Right forelimb (tissue), 1 donor: ENCODE measurements at places on chromosomes 16 and 17.

- no peak for DNase-seq
Measured at GRCh38 chr17:53166731-53167130, 656.0 kb upstream of the KIF2B start.

DNA sequence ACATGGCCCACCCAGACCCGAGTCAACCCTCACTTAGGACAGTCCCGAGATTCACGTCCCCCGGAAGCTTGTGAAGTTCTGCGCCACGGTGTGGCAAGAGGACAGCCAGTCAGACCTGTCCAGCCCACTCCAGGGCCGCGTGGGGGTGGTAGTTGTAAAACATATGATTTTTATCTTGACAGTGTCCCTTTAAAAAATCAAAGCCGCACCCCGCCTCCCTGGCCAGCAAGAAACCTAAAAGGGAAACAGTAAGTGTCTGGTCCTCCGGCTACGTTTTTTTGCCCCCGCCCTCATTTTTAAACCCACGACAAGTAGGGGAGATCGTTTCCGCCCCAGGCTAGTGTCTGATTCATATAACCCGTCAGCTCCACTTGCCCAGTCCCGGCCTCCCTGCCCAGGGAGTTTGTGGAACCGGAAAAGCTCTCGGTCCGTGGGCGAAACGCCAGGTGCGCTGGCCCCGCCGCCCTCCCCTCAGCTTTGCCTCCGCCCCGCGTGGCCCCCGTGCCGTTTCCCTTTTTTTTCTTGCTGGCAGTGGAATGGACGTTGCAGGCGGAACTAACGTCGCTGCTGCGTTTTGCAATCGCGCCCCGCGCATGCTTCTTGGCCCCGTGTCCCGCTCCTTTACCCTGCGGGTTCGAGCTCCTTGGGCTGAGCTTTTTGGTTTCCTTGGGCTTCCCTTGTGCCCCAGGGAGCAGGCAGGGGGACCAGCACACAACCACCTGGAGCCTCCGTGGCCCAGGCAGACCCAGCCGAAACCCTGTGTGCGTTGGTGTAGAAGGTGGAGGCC lies 13.3 kb upstream of the NUDT16L1 start:
- peak; percentile 70 for DNase-seq

GRCh38 chr17:79423811-79424465 lies 186.9 kb downstream of the RBFOX3 start:
- DNase-seq: no peak

DNA sequence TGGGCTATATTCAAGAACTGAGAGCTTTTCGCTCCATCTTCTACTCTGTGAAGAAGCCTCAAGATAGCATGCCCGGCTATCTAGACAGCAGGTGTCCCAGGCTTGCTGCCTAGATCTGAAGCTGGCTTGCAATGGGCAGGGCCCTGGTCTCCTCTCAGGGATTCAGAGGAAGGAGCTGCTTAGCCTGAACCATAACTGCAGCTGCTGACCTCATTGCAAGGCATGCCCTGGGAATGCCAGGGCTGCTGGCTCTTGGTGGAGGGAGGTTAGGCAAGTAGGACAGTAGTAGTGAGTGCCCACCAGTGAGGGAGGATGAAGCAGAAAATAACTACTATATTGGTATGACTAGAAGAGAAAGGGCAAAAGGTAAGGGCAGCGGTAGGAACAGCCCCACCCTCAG lies 21.3 kb upstream of the SLC35B1 start:
- DNase-seq: no peak

DNA sequence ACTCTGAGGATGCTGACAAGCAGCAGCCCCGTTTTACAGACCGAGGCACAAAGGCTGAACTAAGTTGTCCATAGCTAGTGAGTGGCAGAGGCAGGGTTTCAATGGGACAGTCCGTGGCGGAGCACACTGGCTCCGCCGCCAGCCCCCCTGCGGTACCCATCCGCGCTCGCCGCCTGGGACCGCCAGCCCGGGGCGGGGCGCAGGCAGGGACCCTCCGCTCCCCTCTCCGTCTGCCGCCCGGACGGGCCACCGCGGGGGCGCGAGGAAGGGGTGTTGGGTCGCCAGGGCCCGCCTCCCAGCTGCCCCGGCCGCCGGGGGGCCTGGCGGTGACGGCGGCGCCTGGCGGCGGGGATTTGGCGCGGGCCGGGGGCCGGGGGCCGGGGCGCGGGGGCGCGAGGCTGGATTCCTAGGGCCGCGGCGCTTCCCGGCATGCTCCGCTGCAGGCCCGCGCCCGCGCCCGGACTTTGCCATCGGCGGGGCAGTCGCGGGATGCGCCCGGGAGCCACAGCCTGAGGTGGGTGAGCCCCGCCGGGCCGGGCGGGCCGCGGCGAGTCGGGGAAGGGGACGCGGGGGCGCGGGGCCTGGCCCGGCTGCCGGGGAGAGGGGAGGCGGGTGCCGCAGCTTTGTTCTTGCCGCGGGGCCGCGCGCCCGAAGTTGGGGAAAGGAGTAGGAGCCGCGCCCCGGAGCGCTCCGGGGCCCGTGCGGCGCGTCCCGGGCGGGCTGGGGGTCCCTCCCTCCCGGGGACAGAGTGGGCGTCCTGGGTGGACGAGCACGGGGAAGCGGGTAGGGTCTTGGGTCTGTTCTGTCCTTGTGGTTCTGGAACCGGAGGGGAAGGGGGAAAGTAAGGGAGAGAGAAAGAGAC lies at the start of gene TMEM98:
TMEM98 (plus strand) TSS at position 430 of the 862 bp plus-strand sequence. CDS start 3,376 bp downstream, outside the sequence.
- peak; percentile 76 for DNase-seq

DNA sequence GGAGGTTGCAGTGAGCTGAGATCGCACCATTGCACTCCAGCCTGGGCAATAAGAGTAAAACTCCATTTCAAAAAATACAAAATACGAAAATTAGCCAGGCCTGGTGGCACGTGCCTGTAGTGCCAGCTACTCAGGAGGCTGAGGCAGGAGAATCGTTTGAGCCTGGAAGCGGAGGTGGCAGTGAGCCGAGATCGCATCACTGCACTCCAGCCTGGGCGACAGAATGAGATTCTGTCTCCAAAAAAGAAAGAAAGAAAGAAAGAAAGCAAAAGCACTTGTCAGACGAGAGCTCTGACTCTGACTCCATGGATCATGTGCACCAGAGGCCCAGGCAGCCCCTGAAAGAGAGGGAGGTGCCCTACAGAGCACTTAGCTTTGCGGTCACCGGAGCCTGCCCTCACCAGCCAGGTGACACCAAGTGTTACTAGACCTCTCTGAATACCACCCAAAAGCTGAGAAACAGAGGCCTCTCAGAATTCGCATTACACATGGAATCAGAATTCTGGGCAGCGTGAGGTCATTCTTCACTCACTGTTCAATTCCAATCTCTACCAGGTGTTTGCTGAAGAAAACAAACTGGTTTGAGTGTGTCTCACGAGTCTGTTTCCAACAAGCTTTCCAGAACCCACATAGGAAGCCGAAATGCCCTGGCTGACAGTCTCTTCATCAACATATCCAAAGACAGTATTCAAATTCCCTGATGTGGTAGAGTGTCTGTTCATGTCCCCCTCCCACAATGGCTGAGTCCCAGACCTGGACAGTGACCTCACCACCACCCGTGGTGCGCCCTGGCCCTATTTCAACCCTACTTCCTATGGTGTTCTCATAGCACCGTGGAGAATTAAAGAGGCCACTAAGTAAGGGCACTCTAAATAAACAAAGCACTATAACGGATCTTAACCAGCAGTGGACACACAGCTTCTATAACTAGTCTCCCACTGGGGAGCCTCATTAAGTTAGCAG lies 1.5 kb downstream of the FLCN start:
- no peak for DNase-seq

- no peak for DNase-seq
Measured at GRCh38 chr16:84874004-84874435, 54.2 kb downstream of the CRISPLD2 start.

DNA sequence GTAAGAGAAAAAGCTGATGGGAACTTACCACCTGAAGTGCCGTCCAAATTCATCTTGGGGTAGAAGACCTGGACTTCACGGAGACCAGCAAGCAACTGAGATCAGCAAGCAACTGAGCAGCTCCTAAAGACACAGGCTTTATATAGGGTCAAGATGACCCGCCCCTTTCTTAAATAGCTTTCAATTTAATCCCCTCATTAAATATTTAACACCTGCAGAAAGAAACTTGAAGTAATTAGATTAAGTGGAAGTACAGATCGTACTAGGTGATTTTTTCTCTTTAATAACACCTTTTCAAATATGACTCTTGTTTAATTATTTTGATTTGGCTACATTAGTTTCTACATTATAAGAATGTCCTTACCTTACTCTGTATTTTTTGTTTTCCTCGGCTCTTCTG lies at the start of gene CPHXL:
CPHXL (minus strand) TSS at position 101 of the 400 bp plus-strand sequence; CDS start at position 53, 48 bp downstream.
- no peak for DNase-seq

DNA sequence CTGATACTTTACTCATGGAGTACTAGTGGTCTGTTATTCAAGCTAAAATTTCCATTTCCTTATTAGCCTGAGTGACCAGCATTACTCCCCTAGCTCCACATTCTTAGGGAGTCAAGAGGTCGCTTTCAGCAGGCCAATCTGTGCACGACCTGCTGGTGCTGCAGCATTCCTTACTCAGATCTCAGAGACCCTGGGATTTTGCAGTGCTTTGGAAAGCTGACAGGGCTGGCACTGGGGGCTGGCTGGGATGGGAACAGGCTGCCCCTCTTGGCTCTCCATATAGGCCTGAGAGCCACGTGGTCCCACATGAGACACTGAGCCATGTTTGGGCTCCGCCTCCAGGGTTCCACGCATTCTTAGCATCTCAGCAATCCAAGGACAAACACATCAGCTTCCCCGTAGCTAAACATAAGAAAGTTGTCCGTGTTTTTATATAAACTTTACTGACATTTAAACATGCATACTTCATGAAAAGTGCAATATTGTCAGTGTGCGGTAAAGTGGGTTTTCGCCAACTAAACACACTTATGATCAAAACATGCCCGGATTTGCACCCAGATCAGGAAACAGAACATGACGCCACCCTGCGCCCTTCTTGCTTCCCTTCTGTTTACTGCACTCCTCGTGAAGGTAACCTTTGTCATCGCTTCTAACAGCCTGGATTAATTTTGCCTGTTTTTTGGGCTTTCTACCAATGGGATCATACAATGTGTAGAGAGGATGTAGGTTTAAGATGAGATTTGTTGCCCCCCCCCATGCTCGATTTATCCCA lies 254.5 kb upstream of the CACNG5 start:
- DNase-seq: no peak

- DNase-seq: peak; percentile 35
Measured at GRCh38 chr16:66369055-66369592, 2.6 kb downstream of the CDH5 start.

DNA sequence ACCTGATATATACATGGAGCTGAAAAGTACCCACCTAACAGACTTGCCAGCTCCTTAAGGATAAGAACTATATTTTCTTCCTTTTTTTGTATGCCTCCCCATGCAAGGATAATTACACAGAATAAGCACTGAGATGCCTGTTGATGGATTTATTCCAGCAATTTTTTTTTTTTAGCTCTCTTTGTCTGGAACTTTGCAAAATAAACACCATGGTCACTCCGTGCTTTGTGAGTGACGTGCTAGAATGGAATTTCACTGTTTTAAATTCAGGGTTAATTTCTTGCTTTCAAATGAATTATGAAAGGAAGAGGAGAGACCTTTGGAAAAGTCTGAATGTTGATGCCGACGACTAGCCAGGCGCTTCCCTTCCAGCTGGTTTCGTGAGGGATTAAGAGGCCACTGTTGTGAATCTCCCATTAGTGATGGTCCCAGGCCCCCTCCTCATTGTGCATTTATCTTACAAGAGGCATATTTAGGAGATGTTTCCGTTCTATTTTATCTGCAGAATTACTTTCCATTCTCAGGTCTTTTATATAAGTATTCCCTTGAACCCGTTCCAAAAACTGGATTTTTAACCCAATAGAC lies 529.1 kb downstream of the WWOX start:
- no peak for DNase-seq

DNA sequence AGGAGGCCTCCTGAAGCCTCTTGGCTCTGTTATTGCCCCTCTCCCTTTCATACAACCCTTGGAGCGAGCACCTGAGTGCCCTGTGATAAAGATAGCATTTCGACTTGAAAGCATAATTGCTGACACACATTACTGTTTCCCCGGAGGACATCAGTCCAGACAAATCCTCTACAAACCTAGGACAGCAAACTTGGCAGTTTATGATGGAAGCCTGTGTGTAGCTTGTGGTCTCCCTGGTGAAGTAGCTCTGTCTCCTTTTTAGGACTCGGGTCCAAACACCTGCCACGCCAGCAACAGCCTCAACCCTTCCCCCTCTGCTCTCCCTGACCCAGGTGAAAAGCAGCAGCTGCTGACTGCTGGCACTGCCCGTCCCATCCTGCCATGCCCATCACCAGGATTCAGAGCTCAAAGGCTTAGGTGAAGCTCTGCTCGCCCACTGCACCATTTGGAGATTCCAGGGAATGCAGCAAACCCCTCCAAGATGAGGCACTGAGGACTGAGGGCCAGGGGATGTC lies 55.9 kb downstream of the IRX6 start:
- no peak for DNase-seq

DNA sequence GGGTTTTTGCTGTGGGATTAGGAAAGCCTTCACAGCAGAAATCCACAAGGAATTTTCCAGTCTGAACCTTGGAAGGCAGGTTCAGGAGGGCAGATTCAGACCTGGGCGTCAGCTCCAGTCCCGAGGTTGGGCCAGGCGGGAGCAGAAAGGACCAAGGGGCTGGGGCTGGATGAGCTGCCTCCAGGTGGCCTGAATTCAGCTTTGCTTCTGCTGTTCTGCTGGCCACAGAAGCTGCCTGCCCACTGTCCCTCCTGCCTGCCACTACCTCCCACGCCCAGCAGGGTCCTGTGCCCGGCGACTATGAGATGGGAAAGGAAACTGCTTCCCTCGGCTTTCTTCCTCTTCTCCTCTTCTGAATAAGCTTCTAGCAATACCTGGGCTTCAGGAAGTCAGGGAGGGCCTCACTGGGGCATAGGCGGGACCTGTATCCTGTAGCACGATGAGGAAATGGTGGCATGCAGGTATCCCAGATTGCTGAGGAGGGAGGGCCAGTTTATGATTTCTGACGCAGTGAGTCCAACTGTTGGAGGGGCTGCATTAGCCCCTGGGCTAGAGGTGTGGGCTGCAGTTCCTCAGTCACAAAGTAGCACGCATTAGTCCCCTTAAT lies 18.4 kb downstream of the TBX4 start:
- no peak for DNase-seq

- DNase-seq: no peak
Measured at GRCh38 chr17:9802697-9803096, 11.3 kb upstream of the DHRS7C start.

GRCh38 chr16:68768175-68768574 lies 31.1 kb downstream of the CDH1 start:
- DNase-seq: no peak

- DNase-seq: no peak
Measured at GRCh38 chr17:43400943-43401717, 2.3 kb downstream of the ARL4D start.

DNA sequence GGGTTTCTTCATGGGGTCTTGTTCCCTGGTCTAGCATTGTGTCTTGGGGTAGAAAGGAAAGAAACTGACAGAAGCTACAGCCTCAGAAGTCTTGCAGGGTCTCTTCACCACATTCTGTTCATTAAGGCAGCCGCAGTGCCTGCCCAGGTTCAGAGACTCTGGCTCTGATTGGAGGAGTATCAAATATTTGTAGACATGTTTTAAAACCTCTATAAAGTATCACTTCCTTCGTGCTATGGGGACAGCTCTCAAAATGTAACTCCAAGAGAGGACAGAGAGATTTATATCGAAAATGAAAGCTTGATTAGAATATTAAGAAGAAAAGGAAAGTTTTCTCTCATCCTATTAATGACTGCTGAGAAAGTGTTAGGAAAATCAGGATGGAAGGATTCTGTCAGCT lies 107.0 kb upstream of the CACNG3 start:
- no peak for DNase-seq
